ENCODE measurements at places on chromosomes 16 and 17. TPM values are rescaled to one million over a fixed set of nuclear protein-coding genes. Genes with fewer than 3 reads are reported as not detected.

PDE6G gene
- total RNA-seq: not detected

PSMB10 gene
- 25.6 TPM for total RNA-seq

DNA sequence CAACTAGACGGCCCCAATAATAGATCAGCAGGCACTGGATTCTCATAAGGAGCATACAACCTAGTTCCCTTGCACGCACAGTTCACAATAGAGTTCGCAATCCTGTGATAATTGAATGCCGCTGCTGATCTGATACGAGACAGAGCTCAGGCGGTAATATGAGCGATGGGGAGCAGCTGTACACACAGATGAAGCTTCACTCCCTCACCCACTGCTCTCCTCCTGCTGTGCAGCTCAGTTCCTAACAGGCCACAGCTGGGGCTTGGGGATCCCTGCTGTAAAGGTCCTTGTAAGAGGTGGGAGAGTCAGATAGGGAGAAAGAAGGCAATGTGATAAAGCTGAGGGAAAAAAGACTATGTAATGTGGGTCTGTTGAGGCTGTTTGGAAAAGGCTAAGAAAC is 577.5 kb downstream of the RBFOX1 start:
- DNase-seq: no peak

TERB1 gene
- under 0.01 TPM for total RNA-seq

KRT28 gene
- not detected for total RNA-seq

SPAG5 gene
- total RNA-seq: 60.8 TPM
